ENCODE measurements at places on chromosomes 2 and 18.

DNA sequence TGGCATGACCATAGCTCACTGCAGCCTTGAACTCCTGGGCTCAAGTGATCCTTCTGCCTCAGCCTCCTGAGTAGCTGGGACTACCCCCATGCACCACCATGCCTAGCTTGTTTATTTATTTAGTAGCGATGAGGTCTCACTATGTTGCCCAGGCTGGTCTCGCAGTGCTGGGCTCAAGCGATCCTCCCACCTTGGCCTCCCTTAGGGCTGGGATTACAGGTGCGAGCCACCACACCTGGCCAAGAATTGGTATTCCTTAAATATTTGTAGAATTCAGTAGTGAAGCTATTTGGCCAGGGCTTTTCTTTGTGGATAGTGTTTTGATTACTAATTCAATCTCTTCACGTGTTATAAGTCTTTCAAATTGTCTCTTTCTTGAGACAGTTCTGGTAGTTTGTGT is 56.0 kb downstream of the ODC1 start:
- no peak for DNase-seq

DNA sequence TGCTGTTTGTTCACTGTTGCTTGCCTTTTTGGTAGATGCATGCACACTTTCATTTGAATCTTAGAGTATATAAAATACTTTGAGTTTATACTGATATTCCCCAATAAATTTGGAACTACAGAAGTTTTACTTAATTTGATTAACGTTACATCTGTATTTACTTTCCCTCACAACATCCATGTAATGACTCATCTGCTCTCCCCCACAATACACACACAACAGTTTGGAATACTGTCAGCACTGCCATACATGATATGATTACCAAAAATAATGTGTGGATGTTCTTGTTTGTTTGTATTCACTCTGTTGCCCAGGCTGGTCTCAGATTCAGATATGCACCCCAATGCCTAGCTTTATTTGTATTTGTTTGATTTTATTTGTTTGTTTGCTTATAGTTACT is 144.2 kb downstream of the WDR7 start:
- DNase-seq, result no peak

DNA sequence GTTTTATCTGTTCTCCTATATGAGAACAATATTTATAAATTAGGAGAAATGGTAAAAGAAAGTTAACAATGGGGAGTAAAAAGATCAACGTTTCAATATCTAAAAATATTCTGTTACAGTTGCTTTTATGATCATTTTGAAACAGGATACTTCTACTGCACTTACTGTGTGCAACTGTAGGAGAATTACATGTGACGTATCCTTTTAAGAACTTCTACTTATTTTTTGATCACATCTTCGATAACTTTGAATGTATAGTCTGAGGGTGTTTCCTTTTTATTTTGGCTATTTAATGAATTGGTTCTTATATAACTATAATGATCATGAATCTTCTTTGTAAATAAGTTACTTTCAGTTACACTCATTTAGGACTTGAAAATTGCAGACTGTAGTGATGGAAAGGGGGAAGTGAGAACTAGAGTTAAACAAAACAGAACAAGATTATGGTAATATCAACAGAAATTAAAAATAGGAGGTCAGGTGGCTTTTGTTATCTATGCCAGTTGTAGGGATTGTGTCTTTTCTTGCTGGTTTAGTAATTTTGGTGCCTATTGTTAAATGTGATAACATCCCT is 109.9 kb downstream of the MSTN start:
- no peak for DNase-seq

DNA sequence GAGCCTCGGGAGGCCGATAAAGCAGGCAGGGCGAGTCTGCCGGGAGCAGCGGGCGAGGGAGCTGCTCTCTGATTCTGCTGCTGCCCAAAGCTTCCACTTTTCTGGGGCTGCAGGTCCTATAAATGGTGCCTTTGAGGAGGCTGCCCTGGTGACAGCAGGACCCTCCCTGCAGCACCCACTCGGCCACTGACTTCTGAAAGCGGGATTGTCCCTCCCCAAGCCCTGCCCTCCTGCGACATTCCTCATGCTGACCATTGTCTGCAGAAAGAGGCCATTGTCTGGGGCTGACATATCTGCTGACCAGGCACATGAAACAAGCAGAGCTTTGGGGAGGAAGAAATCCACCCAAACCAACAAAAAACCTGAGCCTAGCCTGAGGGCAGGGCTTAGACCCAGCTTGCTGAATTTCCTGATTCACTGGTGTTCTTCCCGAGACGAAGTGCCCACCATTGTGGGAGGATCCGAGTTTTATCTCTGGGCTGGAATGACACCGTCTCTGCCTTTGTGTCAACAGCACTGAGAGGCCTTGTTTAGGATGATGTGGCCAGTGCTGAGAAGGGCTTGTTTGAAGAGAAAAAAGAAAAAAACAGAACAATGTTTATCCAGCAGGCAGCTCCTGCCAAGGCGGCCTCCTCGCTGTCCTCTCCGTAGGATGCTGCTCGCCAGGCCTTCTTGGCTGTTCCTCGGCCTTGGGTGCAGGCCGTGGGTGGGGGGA is 129.7 kb downstream of the MYCN start:
- no peak for DNase-seq

Measured in cerebellar nuclear complex (tissue), 1 donor.